ENCODE measurements at places on chromosomes 2 and 18.

- DNase-seq: peak; percentile 41
Observed at GRCh38 chr2:88059979-88060906, 4.7 kb upstream of the KRCC1 start.

GRCh38 chr18:50614838-50615237 lies 55.0 kb downstream of the MAPK4 start:
- DNase-seq: no peak

- DNase-seq: no peak
Observed at GRCh38 chr2:235908826-235909225, 259.4 kb downstream of the GBX2 start.

GRCh38 chr2:233117811-233118647 lies 57.9 kb downstream of the INPP5D start:
- no peak for DNase-seq

DNA sequence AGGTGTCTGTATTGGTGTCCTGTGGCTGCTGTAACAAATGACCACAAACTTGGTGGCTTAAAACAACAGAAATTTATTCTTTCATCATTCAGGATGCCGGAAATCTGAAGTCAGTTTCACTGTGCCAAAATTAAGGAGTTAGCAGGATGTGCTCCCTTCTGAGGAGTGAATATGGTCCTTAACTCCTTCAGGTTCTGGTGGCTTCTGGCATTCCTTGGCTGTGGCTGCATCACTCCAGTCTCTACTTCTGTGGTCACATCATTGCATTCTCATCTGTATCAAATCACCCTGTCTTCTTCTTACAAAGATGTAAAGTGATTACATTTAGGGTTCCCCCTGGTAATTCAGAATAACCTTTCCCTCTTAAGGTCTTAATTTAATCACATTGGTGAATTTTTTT lies 12.6 kb downstream of the GPD2 start:
- DNase-seq: no peak

GRCh38 chr2:23376972-23377371 lies 8.0 kb upstream of the KLHL29 start:
- DNase-seq: no peak

DNA sequence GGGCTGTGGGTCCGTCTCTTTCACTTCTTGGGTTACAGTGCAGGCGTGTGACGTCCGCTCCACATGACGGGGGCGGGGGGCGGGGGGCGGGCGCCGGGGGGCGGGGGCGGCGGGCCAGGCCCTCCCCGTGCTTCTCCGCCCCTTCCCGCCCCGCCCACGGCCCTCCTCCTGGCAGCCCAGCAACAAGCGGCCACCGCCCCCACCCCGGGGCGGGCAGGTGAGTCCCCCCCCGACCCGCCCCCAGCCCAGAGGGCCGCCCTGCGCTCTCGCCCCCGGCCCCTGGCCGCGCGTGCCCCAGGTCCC lies 3.6 kb downstream of the ZNF516 start:
- DNase-seq: peak; percentile 27

DNA sequence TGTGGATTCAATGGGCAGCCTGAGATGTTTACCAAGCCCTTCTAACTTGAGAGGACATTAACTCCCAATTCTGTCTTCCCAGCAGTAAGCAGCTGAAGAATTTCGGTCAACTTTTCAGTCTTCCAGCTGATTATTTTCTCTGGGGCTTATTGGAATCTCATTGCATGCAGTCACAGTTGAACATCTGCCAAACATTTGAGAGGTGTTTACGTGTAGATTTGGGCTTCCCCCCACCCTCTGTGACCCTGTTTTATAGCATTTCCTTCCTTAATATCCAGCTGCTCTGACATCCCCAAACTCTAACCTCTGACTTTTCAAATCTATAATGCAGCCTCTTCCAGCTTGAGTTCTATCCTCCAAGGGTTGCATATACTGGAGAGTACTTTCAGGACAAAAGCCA lies 16.5 kb upstream of the VIT start:
- DNase-seq: no peak

DNA sequence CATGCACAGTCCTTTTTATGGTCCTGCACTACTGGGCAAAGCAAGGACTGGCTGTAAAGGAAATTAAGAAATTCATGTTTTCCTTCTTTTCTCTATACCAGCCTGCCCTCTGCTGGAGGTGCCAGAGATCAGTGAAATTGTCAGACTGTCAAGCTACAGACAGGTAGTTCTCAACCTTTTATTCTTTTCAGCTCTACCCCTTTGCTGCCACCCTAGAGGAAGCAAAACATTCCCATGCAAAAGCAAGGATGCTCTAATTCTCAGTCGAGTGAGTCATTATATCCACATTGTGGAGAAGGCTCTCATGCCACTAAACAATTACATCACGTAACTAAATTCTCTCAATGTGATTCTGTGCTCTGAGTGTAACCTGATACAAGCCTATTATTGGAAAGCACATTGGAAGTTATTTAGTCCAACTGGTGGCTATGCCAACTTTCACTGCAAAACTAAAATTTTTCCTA lies 25.0 kb upstream of the RAPGEF4 start:
- peak; percentile 77 for DNase-seq

- no peak for DNase-seq
Observed at GRCh38 chr2:61015976-61016375, 1.5 kb upstream of the PEX13 start.

- DNase-seq: no peak
Observed at GRCh38 chr2:219726916-219727315, 99.5 kb downstream of the SLC4A3 start.

DNA sequence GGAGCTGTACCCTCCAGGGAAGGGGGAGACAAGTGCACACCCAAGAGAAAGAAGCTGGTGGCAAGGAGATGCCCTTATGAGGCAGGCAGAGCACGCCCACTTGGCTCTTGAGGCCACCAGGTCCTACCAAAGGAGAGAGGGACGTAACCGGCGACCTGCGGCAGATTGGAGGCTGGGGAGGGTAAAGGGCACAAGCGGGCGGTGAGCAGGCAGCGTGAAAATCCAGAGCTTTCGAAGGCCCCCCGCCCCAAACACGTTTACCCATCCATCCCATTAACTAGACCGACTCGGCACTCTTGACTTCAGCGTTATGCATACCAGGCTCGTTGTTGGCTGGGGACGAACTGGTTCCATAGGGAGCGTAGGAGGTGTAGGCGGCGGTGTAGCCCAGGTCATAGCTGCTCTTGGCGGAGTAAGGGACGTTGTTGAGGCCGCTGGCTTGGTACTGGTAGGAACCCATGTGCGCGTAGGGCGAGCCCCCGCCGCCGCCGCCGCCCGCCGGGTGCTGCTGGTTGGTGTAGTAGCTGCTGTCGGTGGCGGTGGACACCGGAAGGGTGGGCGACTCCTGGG lies 794 bp downstream of the DLX2 start:
- peak; percentile 56 for DNase-seq

DNA sequence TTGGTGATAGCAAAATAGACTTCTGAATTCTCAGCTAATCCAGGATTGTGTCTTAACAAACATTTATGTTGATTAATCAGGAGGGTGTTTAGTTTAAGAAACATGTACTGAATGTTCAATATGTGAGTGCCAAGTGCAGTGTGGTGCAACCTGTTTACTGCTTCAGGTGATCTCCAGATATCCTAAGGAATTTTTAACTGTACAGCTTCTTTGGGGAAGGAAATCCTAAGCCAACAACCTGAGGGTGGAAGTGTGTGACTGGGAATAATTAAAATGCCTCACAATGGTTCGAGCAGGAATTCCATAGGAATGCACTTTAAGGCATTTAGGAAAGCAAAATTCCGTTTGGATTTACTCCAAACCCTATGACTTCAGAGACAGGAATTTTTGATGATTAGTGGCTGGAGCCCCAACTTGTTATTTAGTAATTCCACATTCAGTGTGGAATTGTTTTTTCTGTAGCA lies 16.4 kb downstream of the CRIM1 start:
- DNase-seq: peak; percentile 61

DNA sequence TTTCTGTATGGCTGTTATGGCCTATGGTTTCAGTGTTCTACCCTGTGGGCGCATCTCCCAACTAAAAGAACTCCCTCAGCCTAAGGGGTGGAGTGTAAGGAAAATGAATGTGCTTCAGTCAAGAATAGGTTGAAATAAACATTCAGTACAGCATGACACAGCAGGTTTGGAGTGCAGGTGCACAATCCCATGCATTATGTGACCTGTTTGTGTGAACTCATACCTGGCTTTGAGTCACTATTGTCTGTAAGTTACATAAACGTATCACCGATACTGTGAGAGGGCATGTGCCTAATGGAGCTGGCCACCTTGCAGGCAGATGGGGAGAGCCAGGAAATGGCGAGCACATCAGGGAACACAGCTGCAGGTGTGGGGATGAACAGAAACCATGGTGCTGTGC lies 216.0 kb downstream of the DSEL start:
- DNase-seq: no peak

GRCh38 chr2:191686729-191687128 lies 8.8 kb downstream of the NABP1 start:
- DNase-seq: no peak

DNA sequence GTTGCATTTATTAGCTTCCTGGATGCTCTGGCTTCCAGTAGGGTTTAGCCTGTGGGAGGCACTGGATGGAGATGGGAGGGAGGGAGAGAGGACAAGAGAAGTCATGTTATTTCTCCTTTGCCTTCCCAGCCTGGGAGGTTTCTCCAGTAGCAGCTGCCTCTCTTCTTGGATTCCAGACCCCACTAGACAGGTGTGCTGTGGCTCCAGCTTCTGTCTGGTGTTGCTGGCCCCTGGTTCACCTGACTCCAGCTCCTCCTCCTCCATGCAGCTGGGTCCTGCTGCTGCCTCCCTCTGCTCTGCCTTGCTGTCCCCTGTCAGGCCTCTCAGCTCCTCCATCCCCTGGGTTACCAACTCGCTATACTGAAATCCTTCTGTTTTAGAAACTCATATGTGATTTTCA lies 188.9 kb upstream of the TNP1 start:
- DNase-seq: no peak

- DNase-seq: no peak
Observed at GRCh38 chr2:176129813-176130146, 275 bp downstream of the HOXD8 start.

DNA sequence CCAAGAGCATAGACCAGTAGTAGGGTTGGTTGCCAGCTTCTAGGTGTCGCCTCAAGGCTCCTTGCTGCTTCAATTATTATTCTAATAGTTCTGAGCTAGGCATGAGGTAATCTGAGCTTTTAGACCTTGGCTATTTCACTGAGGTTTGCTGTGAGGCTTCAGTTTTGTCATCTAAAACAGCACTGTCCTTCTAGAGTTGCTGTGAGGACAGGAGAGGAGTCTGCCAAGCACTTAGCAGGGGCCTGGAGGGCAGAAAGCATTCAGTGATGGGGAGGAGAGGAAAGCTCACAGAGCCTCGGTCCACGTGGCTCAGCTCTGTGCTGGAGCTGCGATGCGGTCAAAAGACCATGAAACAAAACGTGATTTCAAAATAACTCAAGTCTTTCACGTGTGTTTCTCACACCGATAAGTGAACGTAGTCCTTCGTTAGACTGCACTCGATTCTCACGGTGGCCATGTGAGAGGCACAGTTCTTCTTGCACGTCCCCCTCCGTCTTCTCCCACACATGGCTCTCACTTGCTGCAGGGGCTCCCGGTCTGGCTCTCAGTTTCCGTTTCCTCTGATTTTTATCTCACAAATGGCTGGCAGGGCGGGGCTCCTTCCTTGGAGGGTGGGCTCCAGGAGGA lies 113.7 kb downstream of the B3GNT2 start:
- DNase-seq: peak; percentile 9

- no peak for DNase-seq
Observed at GRCh38 chr18:63736876-63737275, 34.1 kb downstream of the SERPINB11 start.

Measured in cerebellar cortex (tissue), 1 donor.